Kidney (tissue), 22 donors: ENCODE measurements at places on chromosomes 12 and 14. TPM values are rescaled to one million over a fixed set of nuclear protein-coding genes. Genes with fewer than 3 reads are reported as not detected.

Gene GPRC5D
- polyA plus RNA-seq: not detected

Gene EEF1AKMT3
- 15.3 TPM for polyA plus RNA-seq

Gene NEMP1
- polyA plus RNA-seq: 2.1 TPM

Gene IFT81
- polyA plus RNA-seq: 6.5 TPM

Gene SLC7A7
- 235 TPM for polyA plus RNA-seq

Gene ADCY6
- 27.3 TPM for polyA plus RNA-seq

Gene SLC25A47
- 1.0 TPM for polyA plus RNA-seq

Gene SERPINA9
- not detected for polyA plus RNA-seq

Gene B4GALNT1
- polyA plus RNA-seq: 1.6 TPM

Gene KLHDC1
- 2.3 TPM for polyA plus RNA-seq

Gene HOTAIR
- 0.52 TPM for polyA plus RNA-seq

Gene PKP2
- polyA plus RNA-seq: 4.3 TPM

Gene DDX47
- 35.1 TPM for polyA plus RNA-seq

Gene KRT2
- not detected for polyA plus RNA-seq

Gene WSCD2
- polyA plus RNA-seq: 2.0 TPM

DNA sequence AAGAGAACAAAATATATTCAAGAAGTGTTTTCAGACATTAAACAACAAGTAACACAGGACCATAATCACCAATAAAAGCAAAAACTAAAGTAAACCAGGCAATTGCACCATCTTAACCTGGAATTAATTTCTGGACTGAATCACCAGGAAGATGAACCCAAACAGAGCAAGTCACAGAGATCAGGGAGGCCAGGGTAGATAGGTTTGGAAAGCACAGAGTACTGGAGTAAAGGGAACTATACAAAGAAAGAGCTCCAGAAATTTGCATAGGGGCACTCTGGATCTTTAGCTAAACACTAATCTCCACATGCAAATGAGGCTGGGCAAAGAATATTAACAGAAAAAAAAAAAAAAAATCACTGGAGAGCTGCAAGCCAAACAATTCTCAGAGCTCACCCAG is 84.7 kb downstream of the NUAK1 start:
- no peak for DNase-seq

GRCh38 chr12:82805812-82806497 is 119.2 kb downstream of the TMTC2 start:
- DNase-seq: no peak

DNA sequence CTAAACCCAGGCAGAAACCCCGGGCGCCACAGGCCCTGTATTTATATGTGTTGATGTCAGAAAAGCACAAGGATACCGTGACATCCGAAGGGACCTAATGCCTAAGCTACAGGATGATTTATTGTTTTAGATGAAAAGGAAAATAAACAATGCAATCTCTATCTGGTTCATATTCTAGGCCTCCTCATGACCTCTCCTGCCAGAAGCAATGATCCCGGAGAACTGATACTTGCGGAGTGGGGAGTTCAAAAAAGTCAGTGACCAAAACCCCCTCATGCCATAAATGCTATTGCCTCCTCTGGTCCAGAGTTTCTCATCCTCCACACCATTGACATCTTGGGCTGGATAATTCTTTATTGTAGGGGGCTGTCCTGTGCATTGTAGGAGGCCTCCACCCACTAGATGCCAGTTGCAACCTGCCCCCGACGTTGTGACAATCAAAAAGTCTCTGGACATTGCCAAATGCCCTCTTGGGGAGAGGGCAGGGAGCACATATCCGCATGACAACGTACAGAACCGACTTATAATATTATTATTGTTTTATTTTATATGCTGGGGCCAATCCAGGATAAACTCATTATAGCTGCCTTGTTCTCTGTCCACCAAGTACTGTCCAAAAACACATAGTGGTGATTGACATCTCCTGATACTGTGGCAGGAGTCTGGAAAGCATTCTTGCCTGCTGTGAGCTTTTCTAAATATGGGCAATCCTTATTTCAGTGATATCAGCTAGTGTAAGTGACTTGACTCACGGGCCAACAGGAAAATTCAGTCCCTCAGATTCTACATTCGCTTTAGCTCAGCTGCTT is 1.1 kb upstream of the CSRP2 start:
- DNase-seq: peak; percentile 83

- DNase-seq: no peak
These were observed 810 bp downstream of the AACS start for GRCh38 chr12:125065919-125066570.

DNA sequence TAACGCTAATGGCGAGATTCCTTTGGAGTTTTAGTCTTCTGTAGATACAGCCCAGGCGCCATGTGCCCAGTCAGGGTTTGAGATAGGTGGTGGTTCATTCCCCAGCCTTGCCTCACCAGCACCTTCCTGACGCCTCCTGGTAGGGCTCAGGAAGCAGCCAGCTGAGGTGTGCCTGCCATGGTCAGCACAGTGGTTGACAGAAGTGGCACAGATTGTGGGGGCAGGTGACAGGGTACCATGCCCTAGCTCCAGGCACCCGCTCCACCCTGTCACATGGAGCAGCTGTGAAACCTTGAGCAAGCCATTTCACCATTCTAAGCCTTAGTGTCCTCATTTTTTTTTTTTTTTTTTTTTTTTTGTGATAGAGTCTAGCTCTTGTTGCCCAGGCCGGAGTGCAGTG is 45.6 kb downstream of the EVL start:
- no peak for DNase-seq

DNA sequence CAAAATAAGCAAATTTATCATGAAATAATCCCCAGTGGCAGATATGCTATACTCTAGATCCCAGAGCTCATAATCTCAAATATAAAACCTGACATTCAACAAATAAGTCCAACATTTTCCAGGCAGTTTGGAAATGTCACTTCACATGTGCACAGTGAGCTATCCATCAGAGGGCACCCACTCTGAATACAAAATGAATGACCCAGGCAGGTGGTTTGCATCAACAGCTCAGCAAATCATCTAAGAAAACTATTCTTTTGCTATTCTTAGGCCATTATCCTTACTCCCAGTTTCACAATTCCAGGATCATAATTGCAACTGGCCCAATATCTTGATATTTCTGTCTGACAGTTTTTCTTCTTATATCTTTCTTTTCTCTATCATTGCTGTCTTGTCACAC is 38.5 kb downstream of the TRIM9 start:
- no peak for DNase-seq

DNA sequence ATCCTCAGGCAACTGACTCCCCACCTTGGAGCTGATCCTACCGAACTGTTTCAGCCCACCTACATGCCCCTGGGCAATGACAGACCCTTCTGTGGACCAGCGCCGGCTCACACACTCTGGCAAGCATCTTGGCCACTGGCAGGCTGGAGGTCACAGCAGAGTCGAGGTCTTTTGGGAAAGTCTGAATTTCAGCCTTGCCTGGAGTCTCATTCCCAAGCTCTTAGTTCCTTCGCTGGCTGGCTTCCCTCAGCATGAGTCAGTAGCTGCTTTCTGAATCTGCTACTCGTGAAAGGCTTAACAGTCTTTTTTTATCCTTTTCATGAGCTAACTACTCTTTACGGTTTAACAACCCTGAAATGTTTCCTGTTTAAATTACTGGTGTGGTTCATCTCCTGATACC is 44.5 kb downstream of the ASCL4 start:
- DNase-seq: no peak

DNA sequence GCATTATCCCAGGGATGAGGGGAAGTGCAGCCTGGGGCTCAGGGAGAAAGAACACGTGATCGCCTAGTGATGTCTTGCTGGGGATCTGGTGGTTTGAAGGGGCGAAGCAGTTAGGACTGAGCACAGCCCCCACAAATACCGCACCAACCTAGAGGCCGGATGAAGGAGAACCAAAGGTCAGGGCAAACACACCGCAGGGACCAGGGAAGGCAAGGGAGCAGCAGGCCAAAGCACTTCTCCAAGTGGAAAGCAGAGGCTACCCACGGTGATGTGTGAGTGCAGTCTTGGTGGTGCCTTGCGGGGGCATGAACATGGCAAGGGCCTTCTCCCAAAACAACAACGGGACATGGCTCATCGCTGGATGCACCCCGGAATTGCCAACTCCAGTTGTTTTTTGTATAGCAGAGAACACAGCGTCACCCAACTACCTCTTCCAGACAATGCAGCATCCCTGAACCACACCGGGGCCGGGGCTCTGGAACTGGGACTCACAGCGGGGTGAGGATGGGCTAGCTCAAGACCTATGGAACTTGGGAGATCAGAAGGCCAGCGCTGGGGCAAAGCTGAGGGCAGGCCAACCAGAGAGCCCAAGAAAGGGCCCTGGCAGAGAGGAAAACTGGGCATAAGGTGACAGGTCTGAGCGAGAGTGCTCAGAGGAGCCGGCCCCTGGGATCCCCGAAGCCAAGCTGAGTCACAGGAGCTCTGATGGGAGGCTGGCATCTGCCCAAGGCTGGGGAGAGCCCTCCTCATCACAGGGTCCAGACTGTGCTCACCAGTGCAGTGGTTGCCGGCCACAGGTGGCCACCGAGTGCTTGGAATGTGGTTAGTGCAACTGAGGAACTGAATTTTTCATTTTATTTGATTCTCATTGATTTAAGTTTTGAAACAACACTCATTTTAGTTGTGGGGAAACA is 11.1 kb downstream of the GALNT16 start:
- DNase-seq: no peak

DNA sequence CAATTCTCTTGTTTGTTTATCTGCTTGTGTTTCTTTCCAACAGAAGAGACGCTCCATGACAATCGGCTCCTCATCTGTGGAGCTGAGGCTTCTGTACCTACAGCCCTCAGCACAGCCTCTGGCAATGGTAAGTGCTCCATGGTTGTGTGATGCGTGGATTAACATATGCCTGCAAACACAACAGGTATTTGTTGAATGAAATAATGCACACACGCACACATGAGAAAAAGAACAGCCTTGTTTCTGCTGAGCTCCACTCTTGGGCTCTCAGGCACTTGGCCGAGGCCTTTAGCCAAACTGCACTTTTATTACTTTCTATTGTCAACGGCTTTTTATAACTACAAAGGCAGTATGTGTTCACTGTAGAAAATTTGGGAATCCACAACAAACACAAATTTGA is 120.4 kb upstream of the TMCC3 start:
- peak; percentile 30 for DNase-seq

DNA sequence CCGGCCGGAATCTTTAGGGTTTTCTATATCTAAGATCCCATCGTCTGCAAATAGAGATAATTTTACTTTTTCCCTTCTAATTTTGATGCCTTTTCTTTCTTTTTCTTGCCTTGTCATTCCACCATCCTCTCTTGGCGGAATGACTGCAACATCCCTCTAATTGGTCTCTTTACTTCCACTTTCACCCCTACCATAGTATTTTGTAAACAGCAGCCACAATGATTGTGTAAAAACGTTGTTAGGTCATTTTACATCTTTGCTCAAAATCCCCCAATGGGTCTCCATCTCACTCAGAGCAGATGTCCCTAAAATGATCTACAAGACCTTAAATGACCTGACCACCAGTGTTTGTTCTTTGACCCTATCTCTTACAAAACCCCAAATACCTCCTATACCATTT is 80.0 kb upstream of the STAC3 start:
- DNase-seq: no peak

- DNase-seq: no peak
These were observed 14.1 kb downstream of the WSCD2 start for GRCh38 chr12:108143144-108143543.

- DNase-seq: no peak
These were observed 37.4 kb upstream of the HIGD1C start for GRCh38 chr12:50914872-50915484.

DNA sequence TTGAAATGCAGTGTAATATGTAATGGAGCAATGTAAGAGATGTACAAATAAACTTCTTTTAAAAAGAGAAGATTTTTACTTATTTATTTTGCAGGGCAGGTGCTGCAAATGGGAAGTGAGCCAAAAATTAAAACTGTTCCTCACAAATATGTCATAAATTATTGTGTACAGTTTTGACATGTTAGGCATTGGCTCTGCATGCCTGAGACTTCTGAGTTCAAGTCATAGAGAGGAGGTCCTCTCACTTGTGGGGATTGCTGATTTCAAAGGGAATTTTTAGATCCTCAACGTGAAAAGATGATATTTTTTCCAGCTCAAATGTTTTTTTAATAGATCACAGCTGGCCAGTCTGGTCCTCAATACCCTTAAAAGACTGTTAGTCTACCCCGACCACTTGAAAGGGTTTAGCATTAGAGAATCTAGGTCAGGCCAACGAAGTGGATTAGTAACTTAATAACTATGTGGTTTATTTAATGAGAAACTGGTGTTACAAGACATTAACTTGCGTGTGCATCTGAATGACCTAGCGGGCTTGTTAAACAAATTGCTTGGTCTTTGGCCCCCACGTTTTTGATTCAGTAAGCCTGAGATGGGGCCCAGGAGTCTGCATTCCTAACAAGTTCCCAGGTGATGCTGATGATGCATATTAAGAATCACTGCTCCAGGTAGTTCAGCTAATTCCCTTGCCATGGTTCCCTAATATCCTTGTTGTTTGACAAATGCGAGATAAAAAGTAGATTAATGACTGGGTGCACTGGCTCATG is 30.9 kb upstream of the WDR89 start:
- DNase-seq: peak; percentile 85

DNA sequence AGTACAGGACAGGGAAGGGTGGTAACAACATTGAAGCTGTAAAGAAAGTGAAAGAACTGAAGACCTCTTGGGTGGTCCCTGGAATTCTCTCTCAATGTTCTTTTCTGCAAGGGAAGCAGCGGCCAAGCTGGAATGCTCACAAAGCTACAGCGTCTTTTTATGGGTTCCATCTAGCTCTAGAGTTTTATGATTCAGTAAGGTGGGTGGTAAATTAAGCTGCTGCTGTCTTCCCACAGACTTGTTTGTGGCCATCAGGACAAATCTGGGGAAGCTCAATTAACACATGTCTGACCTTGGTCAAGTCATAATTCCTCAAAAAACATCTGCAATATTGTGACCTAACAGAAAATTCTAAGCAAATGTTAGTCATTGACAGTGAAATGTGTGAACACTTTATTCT is 139.1 kb downstream of the MED13L start:
- DNase-seq: no peak

DNA sequence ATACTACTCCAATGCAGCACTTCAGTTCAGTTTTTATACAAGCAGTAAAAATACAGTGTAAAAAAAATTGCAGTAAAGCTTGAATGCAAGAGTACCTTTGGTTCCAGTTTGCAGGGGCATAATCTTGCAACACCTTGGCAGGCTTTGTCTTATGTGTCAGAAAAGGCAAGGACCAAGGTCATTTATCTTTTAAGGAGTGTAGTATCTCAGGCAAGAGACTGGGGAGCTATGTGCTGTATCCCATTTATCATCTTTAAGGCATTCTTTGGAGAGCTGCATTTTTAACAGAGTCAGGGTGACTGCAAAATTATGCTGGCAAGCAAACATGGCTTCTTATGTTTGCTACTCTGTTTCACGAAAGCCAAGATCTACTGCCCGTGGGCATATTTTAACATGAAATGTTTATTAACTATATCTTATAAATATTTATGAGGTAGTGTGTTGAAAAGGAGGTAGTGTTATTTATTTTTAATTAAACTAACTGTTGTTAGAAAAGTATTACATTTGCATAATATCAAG is 14.8 kb upstream of the DLGAP5 start:
- DNase-seq: no peak

GRCh38 chr14:54738009-54738408 is 164.6 kb downstream of the GCH1 start:
- DNase-seq: peak; percentile 8

GRCh38 chr12:72105849-72106248 is 166.3 kb upstream of the TRHDE start:
- no peak for DNase-seq

GRCh38 chr12:110858848-110859247 is 12.1 kb downstream of the CCDC63 start:
- DNase-seq: no peak

GRCh38 chr12:14741942-14742341 is 45.5 kb upstream of the GUCY2C start:
- no peak for DNase-seq

GRCh38 chr12:56599041-56599440 is 31.1 kb downstream of the BAZ2A start:
- no peak for DNase-seq

GRCh38 chr12:102350070-102350469 is 130.3 kb downstream of the IGF1 start:
- no peak for DNase-seq
